CD4-positive, alpha-beta T cell treated with Interleukin-17A for 1 hour (primary cell): ENCODE measurements at places on chromosomes 1 and 21.
A peak's percentile ranks its signal among the peaks of the same experiment; 100 is the strongest.

DNA sequence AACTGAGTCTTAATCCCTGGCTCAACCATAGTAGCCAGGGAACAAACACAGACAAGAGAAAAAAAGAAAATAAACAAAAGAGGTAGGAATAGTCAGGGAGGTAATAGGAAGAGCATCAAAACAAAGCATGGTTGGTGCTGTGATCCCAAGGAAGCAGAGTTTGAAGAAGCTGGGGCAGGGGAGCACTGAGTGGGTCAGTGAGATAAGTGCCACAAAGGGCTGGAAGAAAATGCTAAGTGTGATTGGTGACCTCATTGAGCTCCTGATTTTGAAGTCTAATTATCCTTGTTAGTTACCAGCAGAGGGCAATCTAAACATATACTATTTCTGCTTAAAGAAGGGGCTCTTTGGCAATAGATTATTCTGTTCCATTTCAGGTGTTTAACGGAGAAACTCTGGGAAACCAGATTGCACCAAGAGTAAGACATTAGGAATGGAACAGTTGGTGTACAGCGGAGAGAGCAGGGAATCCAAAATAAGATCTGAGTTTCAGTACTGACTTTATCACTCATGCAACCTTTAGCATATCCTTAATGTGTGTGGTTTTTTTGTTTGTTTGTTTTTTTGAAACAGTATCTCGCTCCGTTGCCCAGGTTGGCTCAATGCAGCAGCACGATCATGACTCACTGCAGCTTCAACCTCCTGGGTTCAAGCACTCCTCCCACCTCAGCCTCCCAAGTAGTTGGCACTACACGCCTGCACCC, 30.7 kb upstream of the KIAA1614 start:
- DNase-seq, result peak; percentile 26

DNA sequence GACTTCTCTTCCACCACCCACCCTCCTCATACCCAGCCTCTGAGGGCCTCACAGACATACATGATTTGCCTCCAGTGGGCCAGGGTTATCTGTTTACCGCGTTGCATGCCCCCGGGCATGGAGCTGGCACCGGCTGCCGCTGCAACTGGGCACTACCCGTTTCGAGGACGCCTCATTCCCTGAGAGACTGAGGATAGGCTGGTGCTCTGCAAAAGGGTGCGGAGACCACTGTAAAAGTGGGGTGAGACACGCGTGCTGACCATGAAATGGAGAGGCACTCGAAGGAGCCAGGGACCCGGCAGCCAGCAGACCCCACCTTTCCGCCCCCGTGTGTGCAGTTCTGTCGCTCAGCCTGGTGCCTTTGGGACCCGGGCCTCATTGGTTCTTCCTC, 20.6 kb downstream of the TP73 start:
- DNase-seq, result no peak

DNA sequence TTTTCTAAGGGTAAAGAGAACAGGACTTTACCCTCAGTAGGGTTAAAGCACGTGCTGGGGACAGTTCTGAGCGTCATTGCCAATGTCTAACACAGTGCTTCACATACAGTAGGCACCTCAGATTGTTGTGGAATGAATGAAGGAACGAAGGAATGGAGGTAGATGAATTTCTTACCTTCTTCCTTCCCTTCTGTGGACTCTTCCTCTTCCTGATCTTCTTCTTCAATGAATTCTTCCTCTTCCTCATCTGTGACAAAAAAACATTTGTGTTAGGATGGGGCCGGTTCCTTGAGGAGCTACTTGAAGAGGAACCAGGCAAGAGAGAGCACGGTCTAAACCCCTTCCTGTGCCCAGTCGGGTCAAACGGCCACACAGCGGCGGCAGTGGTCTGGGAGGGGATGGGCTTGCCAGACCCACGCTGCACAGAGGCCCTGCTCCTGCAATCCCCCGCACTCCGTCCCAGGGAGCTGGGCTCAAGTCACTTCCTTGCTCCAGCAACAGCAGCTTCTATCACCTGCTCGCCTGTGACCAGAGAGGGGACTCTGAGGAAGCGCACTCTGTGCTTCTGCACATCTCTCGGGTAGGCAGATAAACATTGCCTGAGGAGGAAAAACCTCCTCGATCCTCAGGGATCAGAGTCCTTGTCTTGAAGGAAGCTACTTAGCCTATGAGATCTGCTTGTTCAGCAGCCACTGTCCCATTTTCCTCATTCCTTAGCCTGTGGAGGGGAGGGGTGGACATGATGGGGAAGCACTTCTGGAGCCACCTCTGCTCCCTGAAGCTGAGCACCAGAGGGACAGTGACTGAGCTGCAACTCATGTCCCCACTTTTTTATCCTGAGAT, 8.0 kb upstream of the SLC30A2 start:
- DNase-seq, result no peak

GRCh38 chr1:33821291-33821690, 42.6 kb upstream of the HMGB4 start:
- no peak for DNase-seq

- no peak for DNase-seq
Observed at GRCh38 chr1:40594187-40594531, 62.7 kb downstream of the ZNF684 start.

DNA sequence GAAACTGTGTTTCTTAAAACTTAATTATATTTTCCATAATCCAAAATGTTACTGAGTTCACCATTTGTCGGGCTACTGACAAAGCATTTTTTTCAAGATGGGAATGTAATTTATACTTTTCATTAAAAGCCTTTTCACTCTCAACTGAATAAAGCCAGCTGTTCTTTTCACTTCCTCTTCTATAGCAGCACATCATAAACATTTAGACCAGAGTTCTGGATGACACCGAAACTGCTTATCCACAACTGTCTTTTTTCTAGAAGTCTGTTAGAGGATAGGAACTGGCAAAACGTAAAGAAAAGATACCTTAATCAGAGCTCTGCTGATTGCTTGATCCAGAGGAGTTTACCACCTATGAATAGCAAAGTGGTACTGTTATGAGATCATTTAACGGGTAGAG, 594.7 kb downstream of the ADGRL2 start:
- no peak for DNase-seq

DNA sequence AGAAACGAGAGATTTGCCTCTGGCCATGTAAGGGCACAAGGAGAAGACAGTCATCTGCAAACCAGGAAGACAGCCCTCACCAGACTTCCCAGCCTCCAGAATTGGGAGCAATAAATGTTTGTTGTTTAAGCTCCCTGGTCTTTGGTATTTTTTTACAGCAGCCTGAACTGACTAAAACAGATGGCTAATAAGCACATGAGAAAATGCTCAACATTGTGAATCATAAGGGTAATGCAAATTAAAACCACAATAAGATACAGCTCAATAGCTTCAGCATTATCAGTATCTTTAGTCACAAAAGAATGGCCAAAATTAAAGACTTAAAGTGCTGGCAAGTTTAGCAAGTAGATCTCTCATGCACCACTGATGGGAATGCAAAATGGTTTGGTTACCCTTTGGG, 11.7 kb downstream of the UBE2G2 start:
- DNase-seq, result no peak

DNA sequence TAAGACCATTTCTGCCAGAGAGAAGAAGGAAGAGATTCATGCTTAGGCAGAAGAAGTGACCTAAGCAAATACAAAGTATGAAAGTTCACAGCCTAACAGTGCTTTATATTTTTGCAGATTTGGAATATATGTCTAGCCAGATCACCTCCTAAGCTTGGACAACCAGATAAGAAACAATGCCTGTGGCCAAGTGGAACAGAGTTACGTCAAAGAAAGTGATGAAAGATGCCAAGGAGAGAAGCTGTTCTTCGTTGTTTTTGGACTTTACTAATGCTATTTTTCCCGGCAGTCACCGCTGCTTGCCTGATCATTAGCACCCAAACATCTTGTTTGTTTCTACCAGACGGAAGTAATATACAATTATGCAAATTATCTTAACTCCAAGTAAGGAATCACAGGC, 489.2 kb upstream of the C1orf87 start:
- DNase-seq, result no peak
